Right hindlimb (tissue), 1 donor: ENCODE measurements at places on chromosomes 6 and 20.
A peak's percentile ranks its signal among the peaks of the same experiment; 100 is the strongest.

DNA sequence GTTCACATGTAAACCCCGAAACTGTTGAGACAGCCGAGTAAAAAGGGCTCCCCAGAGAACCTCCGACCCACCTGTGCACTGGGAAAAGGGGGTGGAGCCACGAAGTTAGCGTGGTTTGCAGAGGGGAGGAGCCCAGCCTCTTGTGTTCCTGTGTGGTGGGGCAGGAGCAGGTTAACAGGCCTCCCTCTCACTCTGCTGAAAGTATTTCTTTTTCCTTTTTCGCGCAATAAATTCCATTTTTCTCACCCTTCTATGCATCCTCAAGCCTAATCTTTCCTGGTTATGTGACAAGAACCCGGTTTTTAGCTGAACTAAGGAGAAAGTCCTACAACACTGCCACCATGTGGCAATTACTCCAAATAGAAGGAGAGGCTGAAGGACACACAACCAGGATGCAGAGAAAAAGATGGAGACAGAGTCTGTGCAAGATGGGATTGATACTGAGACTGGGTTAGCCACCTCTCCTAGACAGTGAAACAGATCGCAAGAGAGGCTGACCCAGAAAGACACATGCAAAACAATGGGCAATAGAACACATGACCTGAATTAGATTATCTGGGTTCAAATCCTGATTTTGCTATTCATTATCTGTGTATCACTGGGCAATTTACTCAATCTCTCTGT lies 168.7 kb upstream of the PRSS16 start:
- peak; percentile 46 for DNase-seq

DNA sequence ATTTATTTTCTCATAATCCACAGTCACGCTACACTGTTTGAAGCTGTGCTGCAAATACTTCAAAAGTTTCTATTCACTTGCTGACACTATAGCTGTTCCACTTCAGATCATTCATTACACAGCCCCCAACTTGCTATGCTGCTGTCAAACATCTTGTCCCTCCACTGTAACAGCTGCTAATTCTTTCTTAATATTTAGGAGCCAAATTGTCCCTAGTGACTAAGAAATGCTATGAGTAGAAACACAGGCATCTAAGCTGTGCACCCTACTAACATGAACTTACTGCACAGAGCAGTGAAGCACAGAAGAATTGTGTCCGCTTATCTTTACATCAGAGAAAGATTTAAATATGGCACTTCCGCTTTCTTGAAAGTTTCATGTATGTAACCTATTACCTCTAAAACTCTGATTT lies 91.3 kb downstream of the PDE10A start:
- DNase-seq = no peak

GRCh38 chr6:163384510-163384909 lies 30.0 kb upstream of the QKI start:
- DNase-seq = no peak

DNA sequence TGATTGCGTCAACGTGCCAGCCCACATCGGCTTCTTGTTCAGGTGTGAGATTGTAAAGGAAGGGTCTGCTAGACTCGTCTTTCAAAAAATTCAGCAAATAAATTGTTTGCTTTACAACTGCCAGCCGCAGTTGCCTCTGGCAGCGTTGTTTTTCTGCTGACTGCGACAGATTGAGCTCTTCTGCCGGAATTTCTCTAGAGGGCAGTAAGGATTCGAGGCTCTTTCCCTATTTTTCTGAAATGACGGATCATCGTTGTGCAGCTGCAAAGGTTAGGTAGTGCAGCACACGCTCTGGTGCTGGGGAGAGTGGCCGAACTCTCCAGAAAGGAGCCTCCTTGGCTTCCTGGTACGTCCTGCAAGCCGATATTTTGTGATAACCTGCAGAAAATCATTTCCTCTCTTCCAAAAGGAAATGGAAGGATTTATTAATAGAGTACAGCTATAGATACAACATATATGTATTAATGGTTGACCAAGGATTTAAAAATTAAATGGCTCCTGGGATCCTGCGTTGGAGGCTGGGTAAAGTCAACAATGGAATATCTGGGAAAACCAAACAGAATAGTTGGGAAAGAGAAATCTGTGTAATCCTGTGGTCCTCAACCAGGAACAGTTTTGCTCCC lies 121.9 kb upstream of the ZFP64 start:
- DNase-seq = peak; percentile 53

GRCh38 chr6:109736273-109737025 lies 45.4 kb downstream of the FIG4 start:
- no peak for DNase-seq

- peak; percentile 38 for DNase-seq
Measured at GRCh38 chr20:50153153-50153499, 397 bp downstream of the PEDS1 start.

- peak; percentile 91 for DNase-seq
Measured at GRCh38 chr6:41602864-41603608, 35.2 kb upstream of the MDFI start.

GRCh38 chr20:49649672-49650071 lies 64.0 kb downstream of the B4GALT5 start:
- no peak for DNase-seq
